T-cell (primary cell): ENCODE measurements at places on chromosomes 3 and 15.

DNA sequence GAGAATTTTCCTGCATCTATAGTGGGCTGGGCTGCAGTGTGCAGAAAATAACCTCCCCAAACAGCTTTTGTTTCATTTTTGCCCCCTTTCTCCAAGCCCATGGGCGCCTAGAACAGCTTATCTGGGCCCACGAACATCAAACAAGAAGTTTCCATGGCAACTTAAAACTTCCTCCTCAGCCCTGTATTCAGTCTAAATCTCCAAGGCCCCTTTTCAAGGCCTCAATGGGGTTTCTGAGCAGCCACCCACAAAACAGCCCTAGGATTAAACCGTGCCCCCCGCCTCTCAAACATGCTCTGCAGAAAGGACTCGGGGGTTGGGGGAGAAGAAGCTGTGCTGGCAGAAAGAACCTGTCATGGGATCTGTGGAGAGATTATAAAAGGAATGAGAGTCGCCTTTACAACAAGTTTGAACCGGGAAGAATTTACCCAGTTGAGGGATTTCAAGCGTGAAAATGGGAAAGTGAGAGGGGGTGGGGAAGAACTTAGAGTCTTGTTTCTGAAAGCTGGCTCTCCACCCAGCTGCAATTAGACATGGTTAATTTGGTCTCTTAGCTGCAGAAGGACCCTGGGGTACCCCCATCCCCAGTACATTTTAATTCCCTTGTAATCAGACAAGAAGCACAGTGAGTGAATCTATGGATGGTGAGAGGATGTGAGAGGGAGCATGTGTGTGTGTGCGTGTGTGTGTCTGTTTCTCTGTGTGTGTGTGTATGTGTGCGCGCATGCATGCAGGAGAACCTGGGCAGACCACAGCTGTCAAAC, 4.3 kb upstream of the FAM107A start:
- no peak for DNase-seq

- no peak for DNase-seq
These were observed 16.5 kb downstream of the ARNT2 start for GRCh38 chr15:80420658-80421057.

GRCh38 chr3:57500506-57500905, 43.6 kb downstream of the DNAH12 start:
- no peak for DNase-seq

DNA sequence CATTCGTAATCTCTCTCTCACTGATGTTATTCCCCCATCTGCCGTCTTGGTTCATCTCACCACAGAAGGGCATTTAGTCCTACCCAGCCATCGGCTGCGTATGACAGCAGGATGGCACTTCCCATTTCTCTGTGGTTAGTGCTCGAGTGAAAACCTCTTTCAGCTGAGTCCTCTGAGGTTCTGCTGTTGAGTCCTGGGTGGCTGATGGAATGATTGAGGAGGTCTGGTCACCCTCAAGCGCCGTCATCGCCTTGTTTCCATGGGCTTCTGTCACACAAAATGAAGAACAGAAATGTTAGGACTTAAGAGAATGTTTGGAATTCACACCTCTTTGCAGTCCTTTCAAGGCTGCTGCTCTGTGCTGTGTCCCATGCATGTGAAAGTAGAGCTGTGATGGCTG, 9.4 kb upstream of the SACM1L start:
- DNase-seq: no peak

- DNase-seq: no peak
These were observed 72.9 kb downstream of the TM4SF4 start for GRCh38 chr3:149547413-149547812.

- no peak for DNase-seq
These were observed 115.1 kb downstream of the LPP start for GRCh38 chr3:188269040-188269439.

DNA sequence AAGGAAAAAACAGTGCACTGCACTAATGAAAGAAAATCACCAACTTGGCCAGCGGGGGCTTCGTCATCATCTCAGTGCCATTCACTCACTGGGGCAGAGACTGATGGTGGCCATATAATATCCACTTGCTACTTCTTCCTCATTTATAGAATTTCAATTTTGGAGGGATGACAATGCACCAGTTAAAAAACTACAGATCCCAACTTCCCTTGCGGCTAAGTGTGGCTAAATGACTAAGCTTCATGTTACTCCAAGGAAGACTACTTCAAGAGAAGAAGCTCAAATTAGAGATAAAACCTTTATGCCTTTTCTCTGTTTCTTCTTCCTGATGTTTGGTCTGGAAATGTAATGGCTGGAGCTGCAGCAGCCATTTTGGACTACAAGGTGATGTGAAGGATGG, 38.8 kb downstream of the NGLY1 start:
- DNase-seq: no peak

DNA sequence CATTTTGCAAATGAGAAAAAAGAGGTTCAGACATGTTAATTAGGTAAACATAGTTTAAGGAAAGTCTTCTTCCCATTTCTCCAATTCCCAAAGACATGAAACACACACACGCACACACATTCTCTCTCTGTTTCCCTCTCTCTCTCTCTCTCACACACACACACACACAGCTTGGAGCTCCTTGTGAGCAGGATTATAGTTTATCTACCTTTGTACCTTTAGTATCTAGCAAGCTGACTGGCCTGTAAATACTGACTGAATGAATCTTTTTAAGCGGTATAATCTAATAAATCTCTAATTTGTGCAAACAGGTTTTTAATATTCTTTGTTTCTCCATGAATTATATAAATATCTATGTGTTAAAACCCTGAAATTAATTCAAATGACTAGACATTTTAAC, 73.3 kb downstream of the UACA start:
- DNase-seq: no peak

- no peak for DNase-seq
These were observed 175.7 kb downstream of the TNIK start for GRCh38 chr3:171284308-171285075.

DNA sequence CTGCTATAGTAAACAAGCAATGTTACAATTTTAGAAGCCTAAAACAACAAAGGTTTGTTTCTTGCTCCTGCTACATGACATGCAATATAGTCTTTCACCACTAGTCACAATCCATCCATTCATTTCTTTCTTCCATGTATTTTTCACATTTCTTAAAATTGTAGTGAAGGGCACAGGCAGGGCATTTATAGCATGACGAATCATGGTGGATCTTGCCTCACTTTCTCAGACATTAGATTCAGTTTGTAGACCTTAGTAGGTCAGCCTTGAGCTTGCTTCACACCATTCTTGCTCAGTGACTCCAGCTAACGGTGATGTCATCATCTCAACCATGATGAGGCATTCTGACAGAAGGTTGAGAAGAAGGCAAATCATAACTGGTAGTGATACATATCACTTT, 546.8 kb downstream of the TBL1XR1 start:
- no peak for DNase-seq

DNA sequence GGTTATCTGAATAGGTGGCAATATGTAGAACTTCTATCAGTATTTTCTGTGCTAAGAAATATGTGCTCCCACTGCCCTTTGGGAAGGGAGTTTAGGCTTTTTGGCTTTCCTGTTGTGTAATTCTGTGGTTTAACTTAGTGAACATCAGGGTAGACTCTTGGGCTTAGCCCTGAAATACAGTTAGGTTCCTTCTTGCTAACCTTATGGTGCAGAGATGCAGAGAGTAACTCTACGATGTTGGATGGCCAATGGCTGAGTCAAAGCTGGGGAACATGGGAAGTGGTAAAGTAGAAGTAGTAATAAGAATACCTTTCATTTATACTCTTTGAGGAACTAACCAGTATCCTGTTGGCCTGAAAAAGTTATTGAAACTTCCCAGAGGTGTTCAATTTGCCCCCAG, 80.8 kb upstream of the IL12A start:
- DNase-seq: no peak

DNA sequence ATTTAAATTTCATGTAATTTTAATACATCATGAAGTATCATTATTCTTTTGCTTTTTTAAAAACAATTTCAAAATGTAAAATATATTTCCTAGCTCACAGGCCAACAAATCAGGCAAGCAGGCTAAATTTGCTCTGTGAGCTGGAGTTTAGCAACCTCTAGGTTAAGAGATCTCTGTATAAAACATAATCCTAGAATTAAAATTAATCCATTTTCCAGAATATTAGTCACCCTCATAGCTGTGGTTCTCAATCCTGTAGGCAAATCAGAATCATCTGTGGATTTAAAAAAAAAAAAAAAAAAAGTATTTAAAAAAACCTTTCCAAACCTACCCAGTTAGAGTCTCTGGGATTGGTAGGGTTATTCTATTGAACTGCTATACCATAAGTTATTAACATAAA, 209.7 kb downstream of the MINAR1 start:
- no peak for DNase-seq

- DNase-seq: no peak
These were observed 41.3 kb upstream of the ROBO2 start for GRCh38 chr3:76998555-76998954.

DNA sequence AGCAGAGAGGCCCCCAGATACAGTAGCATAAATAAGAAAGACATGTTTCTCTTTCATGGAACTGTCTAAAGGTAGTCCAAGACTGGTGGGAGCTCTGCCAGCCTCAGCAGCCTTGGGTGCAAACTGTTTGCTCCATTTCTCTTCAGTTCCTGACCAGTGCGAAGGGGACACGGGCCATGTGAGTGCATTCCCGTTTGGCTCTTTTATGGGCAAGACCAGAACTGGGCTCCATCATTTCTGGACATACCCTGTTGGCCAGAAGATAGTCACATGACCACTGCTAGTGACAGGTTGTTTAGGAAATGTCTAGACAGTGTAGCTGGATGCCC, 45.5 kb downstream of the CHCHD6 start:
- DNase-seq: no peak

DNA sequence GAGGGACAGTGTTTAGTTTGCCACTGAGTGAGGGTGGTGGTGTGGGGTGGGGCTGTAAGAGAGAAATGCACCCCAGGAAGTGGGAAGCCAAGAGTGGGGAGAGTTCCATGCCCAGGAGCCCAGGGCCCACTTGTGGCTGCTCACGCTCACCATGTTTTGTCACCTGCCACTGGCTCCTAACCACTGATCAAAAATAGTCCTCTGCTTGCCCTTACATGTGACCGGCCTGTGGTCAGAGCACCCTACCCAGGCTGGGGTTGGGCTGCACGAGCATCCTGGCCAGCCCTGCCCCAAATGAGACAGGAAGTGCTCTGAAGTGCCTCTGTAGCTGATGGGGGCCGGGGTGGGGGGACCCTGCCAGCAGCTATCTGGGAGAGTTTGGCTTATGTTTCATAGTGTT, 216.3 kb downstream of the RPLP1 start:
- DNase-seq: peak; percentile 17

GRCh38 chr3:137010137-137010536, 52.4 kb downstream of the IL20RB start:
- DNase-seq: no peak

DNA sequence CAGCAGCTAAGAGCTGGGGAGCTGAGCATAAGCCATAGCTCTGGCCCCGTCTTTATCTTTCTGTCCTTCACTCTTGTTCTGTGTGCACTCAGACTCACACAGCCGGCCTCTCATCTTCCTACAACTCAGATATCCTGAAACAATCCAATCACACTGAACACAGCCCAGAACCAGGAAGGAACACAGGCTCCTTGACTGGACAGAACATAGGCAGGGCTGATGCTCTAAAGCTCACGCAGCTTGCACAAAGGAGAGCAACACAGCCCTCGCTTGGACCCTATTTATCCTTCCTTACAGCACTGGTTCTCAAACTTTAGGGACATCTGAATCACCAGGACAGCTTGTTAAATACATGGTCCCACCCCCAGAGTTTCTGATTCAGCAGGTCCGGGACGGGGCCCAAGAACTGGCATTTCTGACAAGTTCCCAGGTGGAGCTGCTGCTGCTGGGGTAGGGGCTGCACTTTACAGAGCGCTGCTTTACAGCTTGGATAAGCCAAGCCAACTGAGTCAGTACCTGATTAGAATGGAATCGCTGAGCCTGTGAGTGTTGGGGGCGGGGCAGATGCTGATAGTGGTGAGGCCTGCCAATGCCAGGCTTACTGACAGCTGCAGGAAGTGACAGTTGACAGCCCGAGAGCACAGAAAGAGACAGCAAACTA, 65.1 kb downstream of the MRPL46 start:
- peak; percentile 19 for DNase-seq

DNA sequence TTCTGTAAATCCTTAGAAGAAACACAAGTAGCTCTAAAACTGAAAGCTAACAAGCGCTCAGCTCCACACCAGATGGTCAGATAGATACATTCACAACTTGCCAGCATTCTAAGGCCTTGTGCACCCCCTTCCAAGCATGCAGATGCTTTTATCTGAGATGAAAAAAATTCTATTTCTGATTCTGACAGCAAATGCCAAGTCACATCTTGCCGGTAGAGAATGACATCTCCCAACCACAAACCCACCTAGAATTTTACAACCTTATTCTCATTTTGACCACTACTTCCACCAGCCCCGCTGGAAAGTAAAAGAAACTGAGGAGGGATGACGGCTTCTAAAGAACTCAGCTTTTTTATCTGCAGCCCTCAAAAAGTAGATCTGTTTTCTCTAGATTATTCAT, 57.7 kb downstream of the SUMF1 start:
- DNase-seq: no peak

DNA sequence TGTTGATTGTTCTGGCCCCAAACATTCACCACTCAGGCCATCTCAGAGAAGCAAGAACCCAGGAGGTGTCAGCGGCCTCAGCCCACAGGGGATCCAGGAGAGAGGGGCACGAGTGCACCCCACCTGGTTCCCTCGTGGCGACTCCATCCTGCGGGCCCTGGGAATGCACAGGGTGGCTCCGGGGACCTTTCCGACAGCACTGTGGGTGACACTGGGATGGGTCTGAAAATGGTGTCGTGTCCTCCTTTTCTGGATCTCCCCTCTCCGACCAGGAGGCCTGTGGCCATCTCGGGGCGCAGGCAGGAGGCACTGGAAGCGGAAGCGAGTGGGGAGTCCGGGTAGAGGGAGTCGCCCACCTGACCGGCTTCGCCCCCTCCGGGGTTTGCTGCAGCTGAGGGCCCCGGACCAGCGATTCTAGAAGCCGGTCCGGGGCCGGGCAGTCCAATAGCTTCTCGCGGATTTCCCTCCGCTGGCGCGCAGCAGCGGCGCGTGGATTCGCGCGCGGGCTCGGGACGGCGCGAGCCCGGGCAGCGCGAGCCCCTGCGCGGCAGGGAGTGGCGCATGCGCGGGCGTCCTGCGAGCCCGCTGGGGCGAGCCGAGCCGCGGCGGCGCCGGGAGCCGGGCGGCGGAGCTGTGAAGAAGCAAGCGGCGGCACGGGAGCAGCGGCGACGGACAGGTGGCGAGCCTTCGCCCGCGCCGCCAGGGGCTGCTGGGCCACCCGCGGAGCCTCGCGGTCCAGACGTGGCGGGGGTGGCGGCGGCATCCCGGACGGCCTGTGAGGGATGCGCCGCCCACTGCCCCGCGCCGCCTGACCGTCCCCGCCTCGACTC, at the start of gene DOCK3:
DOCK3 (plus strand) TSS at position 579 of the 830 bp plus-strand sequence. CDS start 337 bp downstream, outside the sequence.
- DNase-seq: peak; percentile 28
